Fibroblast of lung (primary cell): ENCODE measurements at places on chromosomes 12 and 14. TPM values are rescaled to one million over a fixed set of nuclear protein-coding genes. Genes with fewer than 3 reads are reported as not detected.

The PIP4K2C gene
- total RNA-seq = 9.0 and 11.9 TPM in 2 replicates

The DLK1 gene
- not detected in 2 replicates for total RNA-seq

The TAMALIN gene
- 11.3 and 12.1 TPM in 2 replicates for total RNA-seq

The LYZ gene
- 0.17 and 0.77 TPM in 2 replicates for total RNA-seq

The CISTR gene
- not detected in 2 replicates for total RNA-seq

The P2RX2 gene
- total RNA-seq = not detected in 2 replicates

The BHLHE41 gene
- 0.51 and 2.3 TPM in 2 replicates for total RNA-seq

The APOF gene
- total RNA-seq = not detected in 2 replicates

The NGB gene
- not detected in 2 replicates for total RNA-seq

The WNT1 gene
- not detected in 2 replicates for total RNA-seq

The KLHL33 gene
- total RNA-seq = 0.26 and 1.5 TPM in 2 replicates

The INSM2 gene
- not detected in 2 replicates for total RNA-seq

The SERPINA12 gene
- total RNA-seq = not detected in 2 replicates

The SIX4 gene
- 9.2 and 18.3 TPM in 2 replicates for total RNA-seq

The FGF23 gene
- total RNA-seq = not detected in 2 replicates

The GALNT9 gene
- 0.51 and 2.8 TPM in 2 replicates for total RNA-seq

The LRFN5 gene
- total RNA-seq = 2.8 and 3.6 TPM in 2 replicates

The ADAM21 gene
- total RNA-seq = 0.51 and 0.66 TPM in 2 replicates

The KLRD1 gene
- 0.17 and 0.26 TPM in 2 replicates for total RNA-seq

The TAS2R42 gene
- not detected in 2 replicates for total RNA-seq

The SPTB gene
- under 0.01 TPM in 1 of 2 replicates, not detected in the other for total RNA-seq

The USP44 gene
- 27.2 and 27.4 TPM in 2 replicates for total RNA-seq

The FAR2 gene
- total RNA-seq = 5.4 and 9.2 TPM in 2 replicates

The CARMIL3 gene
- 0.17 and 0.26 TPM in 2 replicates for total RNA-seq

The MTA1 gene
- total RNA-seq = 27.2 and 29.7 TPM in 2 replicates

The FITM1 gene
- total RNA-seq = under 0.01 TPM in 1 of 2 replicates, not detected in the other

The CLEC2D gene
- 3.6 and 5.1 TPM in 2 replicates for total RNA-seq

The GLT8D2 gene
- total RNA-seq = 12.6 and 36.3 TPM in 2 replicates

The CNPY2 gene
- total RNA-seq = 47.3 and 48.2 TPM in 2 replicates

The ADAM20 gene
- total RNA-seq = 0.51 and 1.2 TPM in 2 replicates

The RPS6KL1 gene
- total RNA-seq = 0.26 and 1.2 TPM in 2 replicates

The MNAT1 gene
- 33.6 and 48.2 TPM in 2 replicates for total RNA-seq

The DAO gene
- not detected in 2 replicates for total RNA-seq

The TC2N gene
- 0.26 and 0.83 TPM in 2 replicates for total RNA-seq

The NFATC4 gene
- total RNA-seq = 33.1 and 59.9 TPM in 2 replicates

The KIAA0586 gene
- 13.1 and 17.8 TPM in 2 replicates for total RNA-seq

The PSMA6 gene
- 190 and 254 TPM in 2 replicates for total RNA-seq

The TEX22 gene
- total RNA-seq = 0.33 and 0.51 TPM in 2 replicates

The NDRG2 gene
- total RNA-seq = 0.50 and 1.8 TPM in 2 replicates

The TSPAN11 gene
- 1.5 and 2.6 TPM in 2 replicates for total RNA-seq

The KCNH3 gene
- total RNA-seq = 0.17 and 0.26 TPM in 2 replicates

The HRK gene
- under 0.01 TPM in 2 replicates for total RNA-seq
